ENCODE measurements at places on chromosomes 1 and 21.

DNA sequence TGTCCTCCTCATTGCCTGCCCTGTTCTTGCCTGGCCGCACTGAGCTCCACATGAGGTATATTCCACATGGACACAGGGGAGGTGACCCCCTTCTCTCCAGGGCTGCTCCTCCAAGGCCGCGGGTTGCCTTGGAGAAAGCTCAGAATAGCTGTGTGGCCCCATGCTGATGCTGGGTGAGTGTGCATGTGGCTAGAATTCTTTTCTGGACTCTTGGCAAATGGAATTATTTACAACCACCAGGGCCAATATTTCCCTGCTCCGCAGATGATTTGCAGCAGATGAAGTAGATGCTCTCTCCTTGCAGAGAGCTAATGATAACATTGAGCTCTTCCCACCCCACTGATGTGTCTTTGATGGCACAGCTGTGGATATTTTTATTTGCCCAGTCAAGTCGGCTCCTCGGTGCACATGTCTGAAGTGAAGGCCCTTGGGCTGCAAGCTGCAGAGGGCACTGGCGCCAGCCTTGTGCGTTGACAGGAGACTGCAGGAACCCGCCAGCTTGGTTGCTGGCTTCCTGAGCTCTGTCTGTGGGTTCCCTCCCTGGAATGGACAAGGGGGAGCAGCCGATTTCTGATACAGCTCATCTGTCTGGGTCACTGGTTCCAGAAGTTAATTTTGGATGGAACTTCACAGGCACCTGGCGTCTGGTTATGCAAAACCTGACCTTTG is 404.7 kb upstream of the VAMP3 start:
- no peak for DNase-seq

DNA sequence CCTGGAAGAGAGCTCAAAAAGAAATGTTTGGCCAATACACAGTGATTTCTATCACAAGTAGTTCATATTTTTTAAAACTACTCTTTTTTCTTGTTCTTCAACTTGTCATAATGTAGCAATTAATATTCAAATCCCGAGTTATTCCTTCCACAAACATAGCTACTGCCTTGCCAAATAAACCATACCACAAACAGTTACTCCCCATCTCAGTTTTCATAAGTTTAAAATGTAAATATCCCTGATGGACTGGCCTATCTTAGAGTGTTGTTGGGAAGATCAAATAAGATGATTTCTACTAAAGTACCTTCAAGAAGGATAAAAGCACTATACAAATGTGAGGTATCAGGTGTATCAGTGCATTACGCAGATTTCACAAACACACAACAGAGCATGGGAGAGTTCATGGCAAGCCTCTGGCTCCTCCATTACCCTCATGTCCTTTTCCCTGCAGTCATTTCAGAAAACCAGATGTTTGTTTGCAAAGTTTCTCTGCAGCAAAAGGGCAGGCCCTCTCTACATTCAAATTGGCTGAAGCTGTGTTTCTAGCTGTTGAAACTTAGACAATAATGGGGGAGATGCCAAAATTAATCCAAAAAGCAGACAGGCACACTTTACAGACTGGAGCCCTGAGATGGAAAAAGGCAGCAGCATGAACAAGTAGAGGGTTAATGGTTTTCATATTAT is 16.1 kb downstream of the WLS start:
- no peak for DNase-seq

DNA sequence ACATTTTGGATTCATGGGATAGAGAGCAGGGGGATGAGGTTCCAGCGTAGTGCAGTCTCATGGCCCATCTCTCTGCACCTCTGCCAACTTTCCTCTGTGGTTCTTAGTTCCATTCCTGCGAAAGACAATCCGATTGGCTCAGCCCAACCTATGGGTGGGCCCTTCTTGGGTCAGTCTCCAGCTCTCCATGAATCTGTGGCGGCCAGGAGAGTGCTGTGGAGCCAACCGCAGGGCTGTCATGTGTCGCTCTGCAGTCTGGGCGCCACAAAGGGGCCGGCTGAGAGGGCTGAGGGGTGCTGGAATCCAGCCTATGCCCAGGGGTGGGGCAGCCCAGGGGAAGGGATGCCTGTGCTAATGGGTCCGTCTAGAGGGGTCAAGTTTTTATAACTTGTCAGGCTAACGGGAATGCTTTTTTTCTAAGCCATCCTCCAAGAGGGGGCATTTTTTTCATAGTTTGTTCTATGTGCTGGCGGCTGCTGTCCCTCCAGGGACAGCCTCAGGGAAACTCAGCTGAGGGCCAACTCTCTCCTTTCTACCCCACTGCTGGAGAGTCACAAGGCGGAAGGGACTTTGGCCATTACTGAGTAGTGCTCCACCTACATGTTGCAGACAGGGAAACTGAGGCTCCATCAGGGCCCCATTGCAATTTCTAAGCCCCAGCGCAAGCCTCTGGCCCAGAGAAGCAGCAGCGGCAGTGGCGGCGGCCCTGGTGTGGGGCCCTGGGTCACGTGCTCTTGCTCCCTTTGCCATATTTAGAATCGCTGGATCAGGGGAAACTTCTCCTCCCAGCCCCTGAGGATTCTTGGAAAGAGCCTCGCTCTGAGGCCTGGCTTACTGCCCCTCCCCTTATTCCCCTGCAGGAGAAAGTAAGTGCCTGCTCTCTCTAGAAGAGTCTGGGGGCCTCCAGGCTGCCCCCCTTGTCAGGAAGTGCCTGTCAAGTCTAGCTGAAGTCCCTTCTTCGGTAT is 23.4 kb downstream of the KCNQ4 start:
- no peak for DNase-seq

- peak; percentile 84 for DNase-seq
Measured at GRCh38 chr1:109773203-109773899, 9.6 kb upstream of the EPS8L3 start.

- no peak for DNase-seq
Measured at GRCh38 chr1:1809489-1809888, 31.2 kb upstream of the NADK start.

DNA sequence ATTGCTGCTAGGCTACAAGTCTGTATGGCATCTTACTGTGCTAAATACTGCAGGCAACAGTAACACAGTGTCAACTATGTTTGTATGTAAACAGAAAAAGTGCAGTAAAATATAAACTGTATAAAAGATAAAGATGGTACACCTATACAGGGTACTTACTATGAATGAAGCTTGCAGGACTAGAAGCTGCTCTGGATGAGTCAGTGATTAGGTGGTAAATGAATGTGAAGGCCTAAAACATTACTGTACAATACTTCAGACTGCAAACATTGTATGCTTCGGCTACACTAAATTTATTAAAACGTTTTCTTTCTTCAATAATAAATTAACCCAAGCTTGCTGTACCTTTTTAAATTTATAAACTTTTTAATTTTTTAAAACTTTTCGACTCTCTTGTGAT is 97.1 kb downstream of the HLX start:
- DNase-seq: no peak

GRCh38 chr1:89706700-89707012 is 73.7 kb downstream of the LRRC8C start:
- no peak for DNase-seq

DNA sequence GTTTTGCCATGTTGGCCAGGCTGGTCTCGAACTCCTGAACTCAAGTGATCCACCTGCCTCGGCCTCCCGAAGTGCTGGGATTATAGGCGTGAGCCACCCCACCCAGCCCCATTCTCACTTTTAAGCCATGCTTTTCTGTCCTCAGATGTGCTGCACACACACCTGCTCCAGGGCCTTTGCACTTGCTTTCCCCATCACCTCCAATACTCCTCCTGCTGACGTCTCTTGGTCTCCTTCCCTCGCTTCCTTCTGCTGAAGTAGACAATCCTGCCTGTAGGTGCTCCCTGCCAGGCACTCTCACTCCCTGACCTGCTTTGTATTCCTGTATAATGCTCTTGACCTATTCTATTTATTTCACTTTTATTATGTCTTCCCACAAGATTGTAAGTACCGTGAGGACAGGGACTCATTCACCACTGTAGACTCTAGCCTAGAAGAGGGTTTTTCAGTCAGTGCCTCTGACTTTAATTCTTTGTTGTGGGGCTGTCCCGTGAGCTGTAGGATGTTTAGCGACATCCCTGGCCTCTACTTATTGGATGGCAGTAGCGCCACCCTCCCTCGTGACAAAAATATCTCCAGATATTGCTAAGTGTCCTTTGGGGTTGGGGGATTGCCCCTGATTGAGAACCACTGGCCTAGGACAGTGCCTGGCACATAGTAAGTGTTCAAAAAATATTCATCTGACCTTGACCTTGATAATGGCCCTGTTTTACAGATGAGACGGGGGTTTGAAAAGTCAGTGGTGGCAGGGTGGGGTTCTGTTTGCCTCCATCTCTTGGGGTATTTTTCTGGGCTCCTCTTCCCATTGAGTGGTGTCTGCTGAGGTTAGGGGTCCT is 4.6 kb downstream of the TNFRSF1B start:
- DNase-seq: no peak

- peak; percentile 69 for DNase-seq
Measured at GRCh38 chr1:23424293-23425192, at the start of gene TCEA3. Gene TCEA3, minus strand, starts transcription at chr1:23424748. Its CDS starts 115 bp downstream, at chr1:23424633.

DNA sequence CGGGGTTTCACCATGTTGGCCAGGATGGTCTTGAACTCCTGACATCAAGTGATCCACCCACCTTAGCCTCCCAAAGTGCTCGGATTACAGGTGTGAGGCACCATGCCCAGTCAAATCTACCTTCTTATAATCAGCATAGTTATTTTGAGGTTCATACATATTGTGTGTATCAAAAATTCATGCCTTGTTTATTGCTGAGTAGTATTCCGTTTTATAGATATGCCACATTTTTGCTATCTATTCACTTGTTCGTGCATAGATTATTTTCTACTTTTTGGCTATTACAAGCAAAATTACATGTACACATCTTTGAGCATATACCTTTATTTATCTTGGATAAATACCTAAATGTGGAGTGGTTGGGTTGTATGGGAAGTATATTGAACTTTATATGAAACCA is 344.9 kb downstream of the CAMTA1 start:
- DNase-seq: no peak

- no peak for DNase-seq
Measured at GRCh38 chr1:190289897-190290296, 187.8 kb downstream of the BRINP3 start.

DNA sequence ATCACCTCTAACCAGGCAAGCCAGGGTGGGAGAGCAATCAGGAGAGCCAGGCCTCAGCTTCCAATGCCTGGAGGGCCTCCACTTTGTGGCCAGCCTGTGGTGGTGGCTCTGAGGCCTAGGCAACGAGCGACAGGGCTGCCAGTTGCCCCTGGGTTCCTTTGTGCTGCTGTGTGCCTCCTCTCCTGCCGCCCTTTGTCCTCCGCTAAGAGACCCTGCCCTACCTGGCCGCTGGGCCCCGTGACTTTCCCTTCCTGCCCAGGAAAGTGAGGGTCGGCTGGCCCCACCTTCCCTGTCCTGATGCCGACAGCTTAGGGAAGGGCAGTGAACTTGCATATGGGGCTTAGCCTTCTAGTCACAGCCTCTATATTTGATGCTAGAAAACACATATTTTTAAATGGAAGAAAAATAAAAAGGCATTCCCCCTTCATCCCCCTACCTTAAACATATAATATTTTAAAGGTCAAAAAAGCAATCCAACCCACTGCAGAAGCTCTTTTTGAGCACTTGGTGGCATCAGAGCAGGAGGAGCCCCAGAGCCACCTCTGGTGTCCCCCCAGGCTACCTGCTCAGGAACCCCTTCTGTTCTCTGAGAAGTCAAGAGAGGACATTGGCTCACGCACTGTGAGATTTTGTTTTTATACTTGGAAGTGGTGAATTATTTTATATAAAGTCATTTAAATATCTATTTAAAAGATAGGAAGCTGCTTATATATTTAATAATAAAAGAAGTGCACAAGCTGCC is 19.8 kb downstream of the CSF1 start:
- no peak for DNase-seq

DNA sequence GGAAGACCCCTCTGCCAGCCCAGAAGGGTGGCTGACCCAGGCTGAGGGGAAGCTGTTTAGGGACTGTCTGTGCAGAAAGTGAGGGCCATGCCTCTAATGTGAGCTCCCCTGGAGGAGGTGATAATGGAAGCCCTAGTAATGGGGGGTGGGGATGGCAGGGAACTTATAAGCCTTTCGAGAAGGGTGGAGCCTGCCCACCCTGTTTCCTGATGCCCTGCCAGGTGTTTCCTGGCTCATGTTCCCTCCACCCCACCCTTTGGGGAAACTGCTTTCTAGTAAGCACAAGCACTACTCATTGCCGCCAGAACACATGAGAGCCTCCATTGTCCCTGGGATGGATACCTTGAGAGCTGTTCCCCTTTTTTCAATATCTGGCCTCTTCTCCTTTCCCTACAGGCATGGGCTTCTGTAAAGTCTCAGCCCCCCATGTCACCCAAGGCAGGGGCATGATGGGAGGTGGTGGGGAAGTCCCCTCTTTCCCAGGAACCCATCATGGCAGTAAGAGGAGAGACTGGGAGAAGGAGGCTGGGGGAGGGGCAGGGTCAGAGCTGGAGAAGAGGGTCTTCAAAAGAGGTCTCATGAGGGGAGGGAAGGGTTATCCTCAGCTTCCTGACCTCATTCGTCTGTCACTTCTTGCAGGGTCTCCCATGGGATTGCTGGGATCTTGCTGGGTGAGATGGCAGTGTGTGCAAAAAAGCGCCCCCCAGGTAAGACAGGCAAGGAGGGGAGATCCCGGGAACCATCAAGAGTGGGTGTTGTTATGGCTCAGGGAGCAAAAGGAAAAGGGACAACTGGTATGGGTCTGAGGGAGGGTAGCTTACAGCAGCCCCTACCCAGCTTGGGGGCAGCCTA is 2.4 kb downstream of the ATP8B2 start:
- no peak for DNase-seq

- no peak for DNase-seq
Measured at GRCh38 chr1:68725001-68725752, 228.3 kb upstream of the DEPDC1 start.

DNA sequence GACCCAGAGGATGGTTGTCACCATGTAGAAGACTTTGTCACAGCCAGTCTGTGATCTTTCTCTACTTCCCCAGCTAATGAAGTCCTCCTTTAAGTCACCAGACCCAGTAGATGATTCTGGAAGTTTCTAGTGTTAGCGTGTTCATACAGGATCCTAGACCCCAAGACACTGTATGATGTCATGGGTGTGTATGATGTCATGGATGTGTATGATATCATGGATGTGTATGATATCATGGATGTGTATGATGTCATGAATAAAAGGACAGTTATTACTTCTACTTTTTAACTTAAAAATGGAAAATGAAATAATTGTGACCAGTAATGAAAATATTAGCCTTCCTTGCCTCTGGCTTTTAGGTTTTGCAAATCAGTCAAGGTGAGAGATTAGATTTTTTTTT is 260.0 kb downstream of the FMN2 start:
- no peak for DNase-seq

- no peak for DNase-seq
Measured at GRCh38 chr1:150207281-150207971, 28.5 kb downstream of the ANP32E start.
